ENCODE measurements at places on chromosomes 16 and 17.

DNA sequence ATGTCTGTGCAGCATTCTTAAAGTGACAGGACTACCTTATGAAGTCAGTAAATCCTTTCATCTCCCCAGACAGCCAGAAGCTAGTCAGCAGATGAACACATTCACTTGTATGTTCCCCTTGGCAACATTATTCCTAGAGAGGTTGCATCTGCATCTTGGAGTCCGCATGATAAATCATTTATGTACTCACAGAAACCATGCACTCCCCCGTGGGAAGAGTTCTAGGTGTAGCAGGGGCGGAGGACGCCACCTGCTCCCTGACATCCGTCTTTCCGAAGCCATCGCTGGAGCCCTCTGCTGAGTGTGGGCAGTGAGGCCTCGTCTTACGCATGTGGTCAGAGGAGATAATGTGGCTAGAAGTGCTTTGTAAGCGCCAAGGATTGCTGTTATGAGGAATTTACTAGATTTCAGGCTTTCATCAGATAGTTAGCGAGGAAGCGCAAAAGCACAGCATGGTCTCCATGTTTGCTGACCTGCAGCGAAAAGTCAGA, 144.5 kb downstream of the RPTOR start:
- DNase-seq = no peak

DNA sequence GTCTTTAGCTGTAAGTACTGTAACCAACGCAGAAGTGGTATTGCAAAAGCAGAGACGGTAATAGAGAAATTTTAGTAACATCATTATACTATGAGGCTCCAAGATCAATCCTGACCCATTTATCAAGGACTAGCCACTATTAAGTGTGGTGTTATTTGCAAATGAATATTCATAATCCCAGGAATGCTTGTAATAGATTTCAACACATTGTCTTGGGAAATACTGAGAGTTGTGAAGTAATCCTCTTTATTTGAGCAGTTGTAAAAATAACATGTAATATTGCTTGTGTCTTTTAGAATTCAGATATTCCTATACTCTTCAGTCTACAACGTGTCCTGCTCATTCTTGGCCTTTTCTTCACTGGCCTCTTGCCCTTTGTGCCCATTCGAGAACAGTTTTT, 46.4 kb downstream of the GDPD1 start:
- no peak for DNase-seq

- DNase-seq = no peak
These were observed 157.0 kb upstream of the CDH11 start for GRCh38 chr16:65278874-65279273.

DNA sequence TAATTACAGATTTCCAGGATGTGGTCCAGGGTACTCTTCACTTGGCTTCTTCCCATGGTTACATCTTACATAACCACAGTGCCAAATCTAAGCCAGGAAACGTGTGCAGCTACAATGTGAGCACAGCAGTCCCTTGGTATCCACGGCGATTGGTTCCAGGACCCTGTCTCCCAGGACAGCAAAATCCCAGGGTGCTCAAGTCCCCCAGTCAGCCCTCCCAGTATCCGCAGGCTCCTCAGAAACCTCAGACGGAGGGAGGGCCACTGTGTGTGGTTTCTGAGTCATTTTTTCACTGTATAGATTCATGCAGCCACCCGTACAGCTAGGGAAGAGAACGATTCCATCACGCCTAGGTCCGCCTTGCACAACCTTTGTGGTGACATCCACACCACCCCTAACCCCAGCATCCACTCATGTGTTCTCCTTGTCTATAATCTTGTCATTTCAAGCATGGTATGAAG, 11.1 kb upstream of the ATP2C2 start:
- peak; percentile 35 for DNase-seq

GRCh38 chr16:24667244-24667764, 62.1 kb upstream of the TNRC6A start:
- no peak for DNase-seq

- no peak for DNase-seq
These were observed 297.0 kb downstream of the MAP2K6 start for GRCh38 chr17:69711541-69711940.

- peak; percentile 51 for DNase-seq
These were observed 21.8 kb downstream of the CEP131 start for GRCh38 chr17:81200695-81201580.

- no peak for DNase-seq
These were observed 89.7 kb downstream of the MGAT5B start for GRCh38 chr17:76957678-76958464.

DNA sequence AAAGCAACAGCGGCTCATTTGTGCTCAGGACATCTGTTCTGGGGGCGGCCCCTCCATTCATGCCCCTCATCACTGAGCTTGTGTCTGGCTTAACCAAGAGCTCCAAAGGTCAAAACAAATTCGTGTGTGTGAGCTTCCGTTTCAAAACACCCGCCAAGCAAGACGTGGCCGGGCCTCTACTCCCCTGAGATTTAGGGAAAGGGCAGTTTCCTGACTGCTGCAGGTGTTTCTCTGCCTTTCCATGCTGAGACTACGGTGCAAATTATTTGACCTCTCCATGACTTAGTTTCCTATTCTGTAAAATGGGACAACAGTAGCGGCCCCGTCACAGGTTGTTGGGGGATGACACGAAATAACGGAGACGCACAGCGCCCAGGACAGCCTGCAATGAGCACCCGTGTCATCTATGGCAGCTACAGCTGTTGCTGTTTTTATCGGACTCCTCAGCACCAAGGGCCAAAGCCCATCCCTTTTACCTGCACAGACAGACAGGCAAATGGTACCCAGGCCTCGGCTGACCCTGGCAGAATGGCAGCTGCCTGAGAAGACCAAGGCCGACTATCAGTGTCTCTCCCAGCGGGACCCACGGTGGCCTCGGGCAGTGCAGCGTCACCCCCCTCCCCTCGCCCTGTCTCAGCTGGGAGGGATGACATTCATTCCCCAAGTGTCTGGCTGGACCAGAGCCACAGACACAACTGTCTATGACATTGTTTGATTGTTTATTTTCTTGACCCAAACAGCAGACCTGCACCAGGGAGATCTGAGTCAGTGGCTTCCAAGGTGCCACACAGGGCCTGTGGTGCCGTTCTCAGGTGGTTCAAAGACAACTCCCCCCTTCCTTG, 50.7 kb upstream of the DOC2B start:
- DNase-seq = no peak

DNA sequence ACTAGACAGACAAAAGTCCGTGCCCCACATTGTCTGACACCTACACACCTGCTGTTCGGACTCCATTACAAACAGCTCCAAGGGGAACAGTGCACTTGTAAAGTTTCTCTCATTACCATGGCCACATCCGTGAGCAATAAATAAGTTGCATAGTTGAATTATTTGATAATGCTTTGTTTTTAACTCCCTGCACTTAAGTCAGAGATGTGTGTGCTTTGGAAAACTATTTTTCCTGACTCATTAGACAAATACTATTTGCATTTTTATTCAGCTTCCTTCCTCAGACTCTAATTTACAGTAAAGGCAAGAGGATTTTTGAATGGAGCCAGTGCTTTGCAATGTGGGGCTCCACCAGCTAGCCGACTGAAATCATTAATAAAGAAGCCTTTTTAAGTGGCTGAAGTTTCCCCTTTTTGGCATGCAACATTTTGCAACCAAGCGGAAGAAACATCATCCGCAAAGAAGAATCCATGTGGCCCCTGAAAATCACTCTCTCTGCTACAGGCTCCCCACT, 6.5 kb upstream of the CCL2 start:
- peak; percentile 37 for DNase-seq

GRCh38 chr16:30658731-30659506, 688 bp downstream of the FBRS start:
- peak; percentile 93 for DNase-seq

DNA sequence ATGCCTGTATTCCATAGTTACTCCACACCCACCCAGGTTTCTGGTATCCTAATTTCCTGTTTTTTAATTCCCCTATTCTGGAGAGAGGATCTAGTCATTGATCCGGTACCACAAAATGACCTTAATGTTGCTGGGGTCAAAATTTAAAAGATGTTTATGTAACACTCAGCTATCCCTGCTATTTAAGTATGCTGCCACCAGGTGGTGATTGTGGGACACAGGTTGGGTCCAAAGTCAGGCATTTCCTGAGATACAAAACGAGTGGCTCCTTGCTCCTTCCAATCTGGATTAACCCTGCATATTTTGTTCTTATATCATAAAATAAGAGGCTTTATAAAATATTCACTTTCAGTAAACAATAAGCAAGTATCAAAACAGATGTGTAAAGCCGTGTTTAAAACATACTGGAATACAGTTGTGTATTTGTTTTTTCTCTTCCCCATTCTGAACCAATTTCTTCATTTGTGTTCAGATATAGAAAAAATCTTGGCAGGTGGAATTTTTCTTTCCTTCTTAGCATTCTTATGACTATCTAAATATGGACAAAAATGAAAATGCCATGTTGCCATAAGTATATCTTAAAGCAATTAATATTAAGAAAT, 16.3 kb downstream of the HS3ST4 start:
- DNase-seq = no peak

DNA sequence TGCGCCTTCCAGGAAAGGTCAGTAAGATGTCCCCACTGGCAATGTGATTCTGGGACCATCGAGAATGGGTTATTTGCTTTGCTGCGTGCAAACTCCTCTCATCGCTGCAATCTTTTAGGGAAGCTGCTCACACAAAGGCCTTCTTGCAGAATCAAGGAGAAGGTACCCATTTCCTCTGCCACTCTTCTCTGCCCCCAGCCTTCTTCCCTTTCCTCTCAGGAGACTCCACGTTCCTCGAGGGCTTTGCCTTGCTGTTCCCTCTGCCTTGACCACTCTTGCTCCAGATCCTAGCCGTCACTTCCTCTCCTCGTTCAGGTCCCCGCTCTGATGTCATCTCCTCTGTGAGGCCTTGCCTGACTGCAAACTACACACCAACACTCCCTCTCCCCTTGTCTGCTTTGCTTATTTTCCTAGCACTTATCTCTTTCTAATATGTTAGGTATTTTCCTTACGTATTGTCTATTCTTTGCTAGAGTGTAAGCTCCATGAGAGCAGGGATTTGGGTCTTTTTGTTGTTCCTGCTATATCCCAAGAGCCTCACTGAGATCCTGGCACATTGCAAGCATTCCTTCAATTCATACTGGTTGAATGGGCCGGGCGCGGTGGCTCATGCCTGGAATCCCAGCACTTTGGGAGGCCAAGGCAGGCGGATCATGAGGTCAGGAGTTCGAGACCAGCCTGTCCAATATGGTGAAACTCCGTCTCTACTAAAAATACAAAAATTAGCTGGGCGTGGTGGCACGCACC, 5.3 kb upstream of the CRK start:
- DNase-seq = no peak

DNA sequence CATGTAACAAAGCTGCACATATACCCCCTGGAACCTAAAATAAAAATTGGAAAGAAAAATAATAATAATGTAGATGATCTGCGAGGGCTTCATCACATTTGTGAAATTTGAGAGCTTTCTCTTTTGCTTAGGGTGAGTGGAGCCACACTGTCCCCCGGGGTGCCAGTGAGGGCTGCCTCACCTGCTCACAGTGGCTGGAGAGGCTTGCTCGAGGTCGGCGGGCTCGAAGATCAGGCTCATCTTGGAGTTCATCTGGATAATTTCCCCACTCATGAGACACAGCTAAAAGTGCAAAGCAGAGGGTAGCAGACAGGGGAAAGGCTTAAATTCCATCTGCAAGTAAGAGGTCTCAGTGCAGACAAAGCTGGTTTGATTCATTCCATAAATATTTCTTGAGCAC, 123.8 kb downstream of the DNAH3 start:
- DNase-seq = no peak

GRCh38 chr16:73190256-73190655, 142.3 kb upstream of the ZFHX3 start:
- DNase-seq = no peak

- peak; percentile 15 for DNase-seq
These were observed 583 bp downstream of the ATXN2L start for GRCh38 chr16:28823291-28823872.

DNA sequence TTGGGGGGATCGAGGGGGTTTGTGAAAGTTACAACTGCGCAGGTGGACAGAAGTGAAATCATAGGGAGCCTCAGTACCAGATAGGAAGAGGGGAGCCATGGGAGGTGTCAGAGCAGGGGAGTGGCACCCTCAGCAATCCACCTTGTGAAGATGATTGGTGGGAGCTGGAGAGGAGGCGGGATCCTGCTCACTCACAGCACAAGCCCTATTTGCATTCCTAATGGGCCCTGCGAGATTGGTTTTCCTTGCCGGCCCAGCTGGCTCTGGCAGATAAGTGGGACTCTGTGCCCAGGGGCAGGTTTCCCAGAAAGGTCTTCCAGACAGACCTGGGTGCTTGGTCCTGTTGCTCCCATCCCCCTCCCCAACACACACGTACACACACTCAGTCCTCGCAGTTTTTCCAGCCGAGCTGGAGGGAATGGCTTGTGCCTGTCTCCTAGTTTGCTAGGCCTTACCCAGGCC, 9.4 kb downstream of the WNT3 start:
- no peak for DNase-seq

DNA sequence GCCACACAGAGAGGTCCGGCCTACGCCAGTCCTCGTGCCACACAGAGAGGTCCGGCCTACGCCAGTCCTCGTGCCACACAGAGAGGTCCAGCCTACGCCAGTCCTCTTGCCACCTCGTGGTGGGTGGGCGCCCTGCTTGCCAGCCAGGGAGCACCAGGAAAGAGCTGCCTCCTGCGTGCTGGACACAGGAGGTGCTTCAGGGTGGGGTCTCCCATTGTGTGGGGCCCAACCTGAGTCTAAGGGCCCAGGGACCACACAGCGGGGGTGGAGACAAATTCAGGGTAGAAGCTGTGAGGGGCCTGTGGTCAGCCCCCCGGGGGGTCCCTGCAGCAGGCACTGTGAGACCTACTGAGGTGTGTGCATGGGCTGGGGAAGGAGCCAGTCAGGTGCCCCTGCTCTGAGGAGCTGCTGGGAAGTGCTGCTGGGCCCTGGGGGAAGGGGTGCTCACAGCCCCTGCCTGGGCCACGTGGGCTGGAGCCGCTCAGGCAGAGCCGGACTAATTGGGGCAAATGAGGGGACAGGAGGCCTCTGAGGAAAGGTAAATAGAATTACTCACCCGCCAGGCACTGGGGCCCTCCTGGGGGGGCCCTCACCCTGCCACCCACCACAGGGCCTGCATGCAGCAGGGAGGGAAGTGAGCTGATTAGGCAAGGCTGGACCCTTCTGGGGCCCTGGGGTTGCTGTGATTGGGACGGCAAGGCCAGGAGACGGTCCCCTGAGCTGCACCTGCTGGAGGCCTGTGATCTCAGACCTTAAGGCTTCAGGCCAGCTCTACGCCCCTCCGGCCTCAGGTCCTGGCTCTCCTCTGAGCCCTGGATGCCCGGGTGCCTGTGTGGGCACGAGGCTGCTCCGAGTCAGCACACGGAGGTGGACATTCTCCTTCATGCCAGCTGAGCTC, 11.0 kb downstream of the GCGR start:
- DNase-seq = no peak

DNA sequence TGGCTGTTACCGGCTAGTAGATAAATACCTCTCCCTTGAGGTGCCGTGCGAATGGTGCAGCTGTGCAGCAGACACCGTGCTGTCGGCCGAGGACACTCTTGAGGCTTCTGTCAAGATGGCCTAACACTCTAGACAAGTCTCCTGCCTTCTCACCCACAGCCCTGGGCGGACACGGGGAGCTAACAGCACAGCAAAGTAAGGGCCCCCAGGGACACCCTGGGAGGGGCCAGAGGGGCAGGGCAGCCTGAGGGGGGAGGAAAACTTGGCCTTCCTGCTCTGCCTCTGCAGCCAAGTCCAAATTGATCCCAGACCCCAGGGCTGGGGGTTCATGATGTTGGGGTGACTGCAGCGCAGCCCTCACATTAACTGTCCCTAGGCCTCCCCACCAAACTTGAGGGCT, 210.2 kb downstream of the RPTOR start:
- DNase-seq = no peak

GRCh38 chr16:5073279-5073629, 1.6 kb downstream of the ALG1 start:
- DNase-seq = no peak

GRCh38 chr17:77601054-77601979, 357.2 kb upstream of the TNRC6C start:
- DNase-seq = no peak

Data from NCI-H226 (cell line).